ENCODE measurements at places on chromosomes 5 and 9.

DNA sequence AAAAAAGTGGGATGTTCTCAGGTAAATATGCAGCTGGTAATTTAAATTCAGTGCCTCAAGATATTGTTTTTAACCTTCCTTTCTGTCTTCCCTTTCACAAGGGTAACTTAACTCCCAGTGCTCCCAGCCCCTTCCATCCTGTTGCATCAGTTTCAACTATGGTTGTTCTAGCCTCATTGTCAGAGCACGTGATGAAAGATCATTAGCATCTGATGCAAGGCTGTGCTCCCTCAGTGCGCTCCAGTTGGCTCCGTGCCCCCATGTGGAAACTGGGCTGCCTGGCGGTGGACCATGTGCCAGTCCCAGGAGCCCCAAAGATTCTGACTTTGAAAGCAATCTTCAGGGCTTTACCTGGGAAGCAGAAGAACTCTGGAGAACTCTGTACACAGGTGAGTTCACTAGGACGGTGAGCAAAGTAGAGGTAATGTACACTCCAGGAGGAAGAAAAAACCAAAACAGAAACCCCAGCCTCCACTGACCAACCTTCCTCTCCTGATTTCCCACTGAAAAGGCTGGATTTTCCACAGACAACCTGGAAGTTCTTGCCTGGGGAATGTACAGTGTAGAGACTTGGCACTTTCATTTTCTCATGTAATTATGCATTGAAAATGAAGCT is 96.9 kb downstream of the SLC1A3 start:
- DNase-seq: no peak

- DNase-seq: no peak
Observed at GRCh38 chr5:173296737-173297676, 31.2 kb downstream of the STC2 start.

GRCh38 chr9:80435591-80435990 is 863.8 kb downstream of the TLE4 start:
- DNase-seq: no peak

- DNase-seq: no peak
Observed at GRCh38 chr5:39717176-39717897, 292.6 kb upstream of the DAB2 start.

DNA sequence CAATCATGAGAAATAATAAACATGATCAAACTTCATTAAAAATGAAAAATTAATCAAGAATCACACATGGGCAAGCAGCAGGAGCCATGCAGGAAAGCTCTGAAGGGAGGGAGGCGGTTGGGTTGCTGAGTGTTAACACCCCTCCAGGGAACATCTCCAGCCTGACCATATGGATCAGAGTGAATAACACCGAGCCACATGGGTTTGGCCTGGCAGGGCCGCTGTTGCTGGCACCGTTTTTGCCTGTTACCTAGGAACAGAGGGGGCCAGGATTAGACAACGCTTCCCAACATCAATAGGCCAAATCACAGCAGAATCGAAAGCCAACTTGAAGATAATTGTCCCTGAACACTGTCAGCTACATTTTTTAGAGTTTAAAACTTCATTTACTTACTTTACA is 160.2 kb downstream of the DENND1A start:
- DNase-seq: no peak

- DNase-seq: no peak
Observed at GRCh38 chr9:123360161-123361085, 4.4 kb downstream of the CRB2 start.

- DNase-seq: no peak
Observed at GRCh38 chr9:129611307-129611800, 9.5 kb downstream of the C9orf50 start.

DNA sequence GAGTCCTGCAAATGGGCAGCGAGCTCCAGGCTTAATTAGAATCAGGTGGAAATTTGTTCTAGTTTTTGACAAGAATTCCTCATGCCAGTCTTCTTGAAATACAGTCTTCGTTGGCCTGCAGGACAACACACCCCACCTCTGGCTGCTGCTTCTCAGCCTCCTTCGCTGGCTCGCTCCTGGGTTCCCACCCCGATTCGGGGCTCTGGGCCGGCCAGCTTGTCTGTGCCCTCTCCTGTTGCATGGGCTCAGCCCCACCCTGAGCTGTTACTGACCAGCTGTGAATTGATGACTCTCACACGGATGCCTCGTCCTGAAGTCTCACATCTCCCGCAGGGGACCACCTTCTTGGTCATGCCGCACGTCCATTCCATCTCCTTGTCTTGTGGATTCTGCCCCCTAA is 21.0 kb downstream of the PSD2 start:
- no peak for DNase-seq

- no peak for DNase-seq
Observed at GRCh38 chr9:138112791-138113600, 235.4 kb downstream of the CACNA1B start.

GRCh38 chr9:129401623-129402370 is 219.1 kb downstream of the C9orf50 start:
- DNase-seq: no peak

DNA sequence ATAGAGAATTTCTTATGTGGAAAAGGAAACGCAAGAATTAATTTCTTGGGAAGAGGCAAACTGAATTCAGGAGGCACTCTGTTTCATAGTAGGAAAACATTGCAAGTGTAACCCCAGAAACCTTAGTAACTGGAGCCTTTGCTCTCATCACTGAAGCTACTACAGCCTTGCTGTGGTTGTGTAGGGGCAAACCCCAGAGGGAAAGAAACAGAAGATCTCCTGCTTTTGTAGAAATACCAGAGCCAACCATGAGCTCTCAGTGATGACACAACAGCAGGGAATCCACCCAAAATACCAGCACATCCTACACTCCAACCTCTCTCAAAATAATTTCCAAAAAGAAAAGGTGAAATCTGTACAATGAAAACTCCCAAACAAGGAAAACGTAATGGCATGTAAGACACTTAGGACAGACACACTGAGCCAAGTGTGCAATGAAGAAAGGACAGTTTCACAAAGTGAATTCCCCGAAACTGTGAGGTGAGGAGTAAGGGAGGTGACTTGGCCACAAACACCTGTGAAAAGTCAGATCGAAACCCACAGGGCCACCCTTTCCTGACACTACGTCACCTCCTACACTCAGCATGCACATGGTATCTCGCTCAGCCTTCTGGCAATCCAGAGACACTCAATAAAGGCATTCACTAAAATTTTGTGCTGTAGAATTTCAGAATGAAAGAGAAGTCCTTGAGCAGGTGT is 8.5 kb upstream of the ACSL6 start:
- no peak for DNase-seq

DNA sequence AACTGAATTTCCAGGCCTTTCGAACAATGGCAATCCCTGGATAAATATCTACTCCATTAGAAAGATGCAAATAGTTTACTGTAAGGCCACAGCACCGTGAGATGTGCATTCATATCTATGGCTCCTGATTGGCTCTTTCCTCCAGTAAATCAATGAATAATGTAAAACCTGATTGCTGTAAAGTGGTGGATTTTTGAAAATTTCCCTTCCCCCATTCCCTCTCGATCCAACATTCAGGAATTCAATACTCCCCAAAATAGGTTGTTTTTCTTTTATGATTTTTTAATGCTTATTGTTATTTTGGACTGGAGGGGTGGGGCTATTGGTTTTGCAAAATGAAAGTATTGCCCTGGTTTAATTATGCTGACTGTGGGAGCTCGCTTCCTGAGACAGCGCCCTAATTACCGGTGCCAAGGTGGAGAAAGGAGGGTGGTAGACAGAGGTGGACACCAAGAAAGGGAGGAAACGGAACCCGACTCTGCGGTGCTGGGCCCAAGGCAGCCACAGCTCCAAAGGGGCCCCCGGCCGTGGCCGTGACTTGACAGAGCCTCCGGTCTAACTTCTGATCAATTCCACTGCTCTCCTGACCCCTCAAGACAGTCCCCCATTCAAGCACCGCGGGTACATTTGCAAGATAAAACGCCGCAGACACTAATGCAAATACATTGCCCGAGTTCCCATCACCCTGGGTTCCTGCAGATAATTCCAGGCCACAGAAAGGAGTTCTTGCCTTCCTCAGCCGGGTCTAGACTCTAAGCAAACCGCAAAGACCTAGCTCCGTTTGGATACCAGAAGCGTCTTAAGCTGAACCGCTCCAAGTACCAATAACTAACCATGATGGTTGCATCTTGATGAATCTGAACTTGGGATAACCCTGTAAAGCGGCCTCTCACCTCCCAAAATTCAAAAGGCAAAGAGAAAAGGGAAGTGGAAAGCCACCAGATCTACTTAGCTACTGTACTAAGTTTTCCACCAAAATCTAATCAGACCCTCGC is 211.2 kb downstream of the MEF2C start:
- DNase-seq: no peak

DNA sequence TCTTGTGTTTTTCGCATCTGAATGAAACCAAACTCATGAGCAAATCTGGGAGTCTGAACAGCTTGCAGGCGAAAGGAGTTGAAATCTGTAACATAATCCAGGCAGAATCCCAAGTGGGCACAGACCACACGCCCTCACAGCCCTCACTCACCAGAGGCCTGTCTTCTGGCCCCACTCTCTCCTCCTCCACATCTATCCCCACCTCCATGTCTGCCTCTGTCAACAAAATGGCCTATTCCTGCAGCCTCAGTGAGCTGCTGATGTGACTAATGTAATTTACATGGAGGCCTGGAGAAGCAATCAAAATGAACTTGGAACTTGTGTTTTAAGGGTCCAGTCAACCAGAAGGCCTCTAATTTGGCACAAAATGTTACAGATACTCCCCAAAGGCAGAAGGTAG is 136.6 kb downstream of the GNA14 start:
- DNase-seq: no peak

GRCh38 chr5:143812085-143812705 is at the start of gene HMHB1:
Gene HMHB1, plus strand, starts transcription at chr5:143812161.
- no peak for DNase-seq

DNA sequence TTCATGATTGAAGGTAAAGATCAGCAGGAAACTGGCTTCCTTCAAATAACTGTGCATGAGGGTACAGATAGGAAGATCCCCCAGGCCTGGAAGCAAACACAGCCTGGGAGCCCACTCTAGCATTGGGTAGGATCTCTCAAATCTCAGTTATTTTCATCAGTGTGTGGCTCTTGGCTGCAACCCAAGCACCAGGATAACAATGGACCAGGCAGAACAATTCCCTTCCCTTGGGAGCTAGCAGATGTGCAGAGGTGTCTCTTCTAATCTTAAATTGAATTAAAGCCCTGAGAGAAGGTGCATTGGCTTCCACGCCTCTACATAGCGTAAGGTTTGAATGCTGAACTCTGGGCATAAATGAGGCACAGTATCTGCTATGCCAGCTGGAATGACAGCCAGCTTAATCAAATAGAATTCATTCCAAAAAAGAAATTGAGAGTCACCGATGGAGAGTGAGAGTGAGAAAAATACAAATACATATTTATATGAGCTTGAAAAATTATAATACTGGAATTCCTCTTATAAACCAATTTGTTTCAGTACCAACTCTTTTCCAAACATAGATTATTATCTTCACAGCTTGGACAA is 957.3 kb downstream of the CDH12 start:
- DNase-seq: no peak

DNA sequence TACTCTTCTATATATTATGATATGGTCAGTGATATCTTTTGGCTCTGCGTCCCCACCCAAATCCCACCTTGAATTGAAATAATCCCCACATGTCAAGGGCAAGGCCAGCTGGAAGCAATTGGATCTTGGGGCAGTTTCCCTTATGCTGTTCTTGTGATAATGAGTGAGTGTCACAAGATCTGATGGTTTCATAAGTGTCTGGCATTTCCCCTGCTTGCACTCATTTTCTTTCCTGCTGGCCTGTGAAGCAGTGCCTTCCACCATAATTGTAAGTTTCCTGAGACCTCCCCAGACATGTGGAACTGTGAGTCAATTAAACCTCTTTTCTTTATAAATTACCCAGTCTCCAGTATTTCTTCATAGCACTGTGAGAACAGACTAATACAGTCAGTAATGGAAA is 45.0 kb upstream of the TNC start:
- DNase-seq: no peak

DNA sequence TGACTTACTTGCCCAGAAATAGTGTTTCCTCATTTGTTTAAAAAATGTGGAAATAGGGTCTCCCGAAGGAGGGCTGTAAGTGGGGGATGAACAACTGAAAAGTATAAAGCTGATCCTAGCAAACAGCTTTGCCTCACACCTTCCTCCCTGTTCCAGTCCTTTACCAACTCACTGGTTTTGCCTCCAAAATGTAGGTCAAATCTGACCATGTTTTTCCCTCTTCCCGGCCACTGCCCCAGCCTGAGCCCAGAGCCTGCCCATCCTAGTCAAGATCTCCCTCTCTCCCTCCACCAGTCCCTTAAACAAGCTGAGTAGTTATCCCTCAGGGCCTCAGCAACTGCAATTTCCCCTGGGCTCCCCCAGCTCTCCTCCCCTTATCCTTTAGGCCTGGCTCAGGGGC is 82.4 kb upstream of the FBXW11 start:
- no peak for DNase-seq

DNA sequence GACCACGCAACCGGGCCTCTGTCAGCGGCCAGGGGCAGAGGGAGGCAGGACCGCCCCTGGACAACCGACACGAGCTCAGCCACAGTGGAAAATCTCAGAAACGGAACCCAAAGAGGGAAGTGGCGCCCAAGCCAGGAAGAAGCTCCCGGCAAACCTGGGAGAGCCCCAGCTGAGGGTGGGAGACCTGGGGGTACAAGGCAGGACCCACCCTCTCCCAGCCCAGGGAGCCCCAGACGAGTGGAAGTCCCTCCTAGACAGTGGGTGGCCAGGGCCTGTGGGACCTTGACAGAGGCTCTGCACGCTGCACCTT is 3.0 kb downstream of the SLC12A7 start:
- DNase-seq: no peak

DNA sequence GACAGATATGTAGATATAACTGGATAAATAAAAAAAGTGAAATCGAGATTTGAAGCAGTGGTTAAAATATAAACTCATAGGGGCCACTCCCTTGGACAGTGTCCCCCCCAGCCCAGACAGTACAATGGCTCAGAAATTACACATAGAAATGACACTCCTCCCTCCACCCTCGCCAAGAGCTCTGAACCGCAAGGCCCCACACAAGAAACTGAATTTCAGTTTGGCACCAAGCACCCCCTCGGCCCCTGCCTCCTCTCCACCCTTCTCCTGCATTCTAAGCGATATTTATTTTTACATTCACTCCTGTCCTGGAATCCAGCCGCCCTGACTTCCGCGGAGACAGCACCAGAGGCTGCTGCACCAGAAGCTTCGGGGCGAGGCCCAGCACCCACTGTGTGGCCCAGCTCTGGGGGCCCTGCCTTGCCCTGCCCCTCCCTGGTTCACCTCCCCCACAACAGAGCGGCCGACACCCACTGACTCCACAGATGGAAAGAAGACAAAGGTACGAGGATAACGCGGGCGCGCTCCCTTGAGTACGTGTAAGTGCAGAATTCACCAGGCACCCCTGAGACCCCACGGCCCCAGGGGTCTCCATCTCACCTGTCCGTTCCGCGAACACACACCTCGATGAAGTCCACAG is 11.0 kb downstream of the STC2 start:
- DNase-seq: no peak

All from NCI-H748 treated with DMSO at 0.1 percent for 48 hours (cell line).